ENCODE measurements at places on chromosomes 3 and 15.

DNA sequence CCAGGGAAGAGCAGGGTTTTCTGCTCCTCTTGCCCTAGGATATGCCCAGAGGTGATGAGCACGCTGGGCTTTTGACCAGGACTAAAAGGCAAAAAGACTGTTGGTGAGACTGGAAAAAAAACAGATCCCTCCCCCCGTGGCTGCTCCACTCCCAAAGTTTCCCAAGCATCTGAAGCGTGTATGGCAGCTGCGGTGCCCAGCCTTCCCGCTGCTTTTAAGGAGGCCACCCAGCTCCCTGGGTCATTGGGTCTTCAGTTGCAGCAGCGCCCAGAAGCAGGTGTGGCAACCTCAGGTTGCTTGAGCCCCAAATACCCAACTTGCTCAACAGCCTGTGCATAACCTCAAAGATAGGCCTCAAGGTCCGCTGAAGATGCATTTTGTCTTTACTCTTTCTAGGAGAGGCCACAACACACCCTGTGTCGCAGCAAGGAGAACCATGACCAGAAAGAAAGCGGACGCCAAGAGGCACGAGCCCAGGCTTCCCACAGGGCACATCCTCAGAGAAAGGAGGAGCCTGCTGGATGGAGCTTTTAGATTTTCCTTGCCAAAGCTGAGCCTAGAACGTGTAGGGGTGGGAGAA is 2.0 kb downstream of the SRGAP3 start:
- DNase-seq = no peak

- no peak for DNase-seq
Observed at GRCh38 chr3:32818229-32818969, 602 bp downstream of the TRIM71 start.

DNA sequence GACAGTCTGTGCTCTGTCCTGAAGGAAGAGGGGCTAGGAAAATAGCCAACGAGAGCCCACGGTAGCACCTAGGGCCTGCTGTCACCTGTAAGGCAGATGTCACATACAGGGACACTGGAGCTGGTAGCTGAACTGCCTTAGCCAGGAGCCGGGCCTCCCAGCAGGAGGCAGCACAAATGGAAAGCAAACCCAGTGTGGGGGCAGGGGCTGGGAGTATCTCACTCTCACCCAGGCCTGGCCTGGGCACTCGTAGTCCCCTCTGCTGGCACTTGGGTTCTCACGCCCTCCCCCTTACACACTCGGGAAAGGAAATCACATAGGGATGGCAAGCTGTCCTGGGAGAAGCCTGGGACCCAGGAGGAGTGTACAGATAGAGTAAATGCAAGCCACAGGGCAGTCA is 173.1 kb upstream of the CHRNA7 start:
- no peak for DNase-seq

DNA sequence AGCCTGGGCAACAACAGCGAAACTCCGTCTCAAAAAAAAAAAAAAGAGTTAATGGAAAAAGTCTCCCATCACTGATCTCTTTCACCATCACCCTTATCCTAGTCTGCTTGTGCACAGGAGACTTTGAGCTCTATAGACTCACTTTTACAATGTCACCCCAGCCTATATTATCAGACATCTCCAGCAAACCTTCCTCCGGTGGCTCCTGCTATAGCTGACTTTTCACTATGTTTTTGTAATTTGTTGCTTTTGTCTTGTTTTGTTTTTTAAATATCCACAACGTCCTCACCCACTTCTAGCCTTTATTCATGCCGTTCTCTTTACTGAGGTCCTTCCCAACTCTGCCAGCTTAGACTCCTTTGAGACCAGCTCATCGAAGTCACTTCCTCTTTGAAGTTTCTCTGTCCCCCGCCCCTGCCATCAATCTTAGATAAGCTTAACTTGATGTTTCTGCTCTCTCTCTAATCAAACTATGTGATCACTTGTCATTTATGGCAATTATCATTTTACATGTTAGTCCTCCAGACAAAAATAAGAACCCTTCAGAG is 82.7 kb upstream of the CHD2 start:
- DNase-seq = no peak

DNA sequence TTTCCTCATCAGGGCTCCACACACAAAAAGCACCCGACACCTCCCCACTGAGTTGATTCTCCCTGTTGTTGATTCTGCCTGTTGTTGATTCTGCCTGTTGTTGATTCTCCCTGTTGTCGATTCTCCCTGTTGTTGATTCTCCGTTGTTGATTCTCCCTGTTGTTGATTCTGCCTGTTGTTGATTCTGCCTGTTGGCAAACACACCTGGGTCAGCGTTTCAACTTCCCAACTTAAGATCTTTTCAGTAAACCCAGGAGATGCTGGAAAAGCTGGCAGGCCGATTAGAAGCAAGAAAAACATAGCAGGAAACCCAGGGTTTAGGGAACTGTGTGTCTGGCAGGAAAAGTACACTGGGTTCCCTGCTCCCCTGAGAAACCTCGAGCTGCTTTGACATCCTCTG is 47.9 kb downstream of the TNK2 start:
- no peak for DNase-seq

DNA sequence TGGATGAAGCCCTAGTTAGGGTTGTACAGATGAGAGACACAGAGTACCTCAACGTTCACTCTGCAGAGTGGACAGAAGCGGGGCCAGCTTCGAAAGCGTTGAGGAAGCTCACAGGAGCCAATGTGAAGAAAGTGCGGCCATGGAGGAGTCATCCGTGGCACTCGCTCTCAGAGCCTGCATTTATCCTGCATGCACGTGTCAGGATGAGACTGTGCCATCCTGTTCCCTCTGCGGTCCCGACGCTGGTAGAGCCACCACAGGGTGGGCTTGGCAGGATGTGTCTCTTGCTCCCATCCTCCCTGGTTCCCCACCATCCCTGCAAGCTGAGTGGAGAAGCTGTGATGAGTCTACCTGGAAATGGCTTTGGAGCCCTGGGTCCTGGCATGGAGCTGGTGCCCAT is 39.3 kb downstream of the KLHL25 start:
- DNase-seq = no peak

DNA sequence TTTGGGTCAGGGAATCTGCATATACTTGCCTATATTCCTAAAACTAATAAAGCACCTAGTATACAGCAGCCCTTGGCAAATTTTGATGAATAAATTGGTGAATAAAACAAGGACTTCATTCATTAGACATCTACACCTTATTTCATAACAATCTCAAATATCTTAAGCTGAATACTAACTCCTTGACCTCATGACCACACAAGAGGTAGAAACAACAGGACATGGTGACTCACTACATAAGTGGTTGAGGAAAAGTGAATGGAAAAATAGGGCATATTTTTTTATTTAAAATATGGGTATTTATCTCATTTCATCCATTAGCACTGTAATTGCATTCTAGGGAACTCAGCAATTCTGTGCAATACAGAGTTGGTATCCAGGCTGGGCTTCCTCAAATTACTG is 7.8 kb upstream of the STAC start:
- DNase-seq = peak; percentile 53

GRCh38 chr15:89409184-89410038 is 74.8 kb upstream of the POLG start:
- no peak for DNase-seq

DNA sequence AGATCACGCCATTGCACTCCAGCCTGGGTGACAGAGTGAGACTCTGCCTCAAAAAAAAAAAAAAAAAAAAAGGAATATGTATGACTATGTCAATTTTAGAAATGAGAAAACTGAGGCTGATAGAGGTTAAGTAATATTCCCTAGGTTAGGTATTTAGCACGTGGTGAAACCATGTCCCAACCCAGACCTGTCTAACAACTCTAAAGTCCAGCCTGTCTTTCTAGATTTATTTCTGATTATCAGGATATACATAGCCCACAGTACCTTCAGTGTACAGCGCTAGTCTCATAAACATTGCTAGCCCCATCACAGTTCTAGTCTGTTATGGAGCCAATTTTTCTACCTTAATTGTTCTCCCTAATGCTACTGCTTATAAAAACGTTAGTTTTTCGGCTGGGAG is 88.4 kb upstream of the RAP2B start:
- no peak for DNase-seq

DNA sequence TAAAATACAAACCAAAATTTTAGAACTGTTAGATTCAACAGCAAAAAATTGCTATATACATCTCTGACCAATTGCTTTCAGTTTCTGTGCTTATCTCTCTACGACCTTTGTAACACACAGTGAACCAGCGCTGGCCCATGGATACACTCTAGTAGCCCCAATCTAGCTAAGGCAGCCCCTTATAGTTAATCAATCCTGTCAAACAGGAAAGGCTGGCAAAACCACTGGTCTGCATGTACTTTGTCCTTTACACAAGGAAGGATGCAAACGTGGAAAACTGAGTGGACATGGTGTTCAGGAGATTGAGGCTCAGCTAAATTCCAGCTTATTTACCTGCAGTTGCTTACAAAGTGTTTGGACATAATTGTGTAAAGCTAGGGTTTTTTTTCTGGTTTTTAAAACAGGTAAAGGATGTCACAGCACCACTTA is 25.9 kb downstream of the ADGRG7 start:
- DNase-seq = no peak

- peak; percentile 95 for DNase-seq
Observed at GRCh38 chr15:68354923-68355322, 77.0 kb downstream of the ITGA11 start.

DNA sequence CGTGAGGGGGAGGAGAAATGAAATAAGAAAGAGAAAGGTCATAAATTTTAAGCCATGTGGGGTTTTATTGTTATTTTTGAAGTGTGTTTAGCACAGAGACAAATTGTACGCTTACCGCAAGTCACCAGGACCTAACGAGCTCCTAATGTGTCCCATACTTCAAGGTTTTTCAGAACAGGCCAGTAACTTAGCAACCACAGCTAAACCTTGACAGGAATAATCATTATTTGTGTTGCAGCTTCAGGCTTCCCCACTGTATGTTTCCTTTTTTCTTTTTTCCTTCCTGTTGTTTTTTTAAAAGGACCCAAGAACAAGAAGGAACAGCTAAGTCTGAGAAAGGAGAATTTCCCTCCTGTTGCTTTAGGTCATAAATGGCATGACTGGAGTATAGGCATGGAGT is 160.8 kb downstream of the TUSC7 start:
- DNase-seq = no peak

DNA sequence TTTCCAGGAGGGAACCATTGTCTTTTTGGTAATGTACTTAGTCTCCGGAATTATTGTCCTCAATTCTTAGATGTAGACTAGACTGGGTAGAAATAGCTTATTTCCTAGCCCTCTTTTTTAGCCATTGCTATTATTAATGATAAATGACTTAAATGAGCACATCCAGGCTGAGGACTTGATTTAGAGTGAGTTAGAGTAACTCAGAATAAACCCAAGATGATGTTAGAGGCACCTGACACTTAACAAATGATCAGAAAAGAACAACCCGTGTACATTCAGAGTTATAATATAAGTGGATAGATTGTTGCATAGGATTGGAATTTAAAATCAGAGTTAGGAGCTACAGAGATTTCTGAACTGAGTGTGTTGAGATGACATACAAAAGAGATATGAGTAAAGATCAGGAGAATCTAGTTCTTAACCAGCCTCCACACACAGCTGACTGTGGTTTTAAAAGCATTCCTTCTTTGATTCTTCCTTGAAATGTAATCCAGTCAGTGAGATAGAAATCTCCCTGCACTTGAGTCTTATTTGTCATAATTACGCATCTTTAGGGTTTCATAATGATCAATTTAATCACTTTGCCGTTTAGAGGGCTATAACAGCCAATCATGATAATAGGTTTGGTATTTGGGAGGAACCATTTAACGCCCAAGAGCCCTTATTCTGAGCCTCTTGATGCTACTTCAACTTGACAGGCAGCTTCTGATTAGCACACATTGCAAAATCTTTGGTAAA is 366.5 kb downstream of the GAP43 start:
- peak; percentile 85 for DNase-seq

DNA sequence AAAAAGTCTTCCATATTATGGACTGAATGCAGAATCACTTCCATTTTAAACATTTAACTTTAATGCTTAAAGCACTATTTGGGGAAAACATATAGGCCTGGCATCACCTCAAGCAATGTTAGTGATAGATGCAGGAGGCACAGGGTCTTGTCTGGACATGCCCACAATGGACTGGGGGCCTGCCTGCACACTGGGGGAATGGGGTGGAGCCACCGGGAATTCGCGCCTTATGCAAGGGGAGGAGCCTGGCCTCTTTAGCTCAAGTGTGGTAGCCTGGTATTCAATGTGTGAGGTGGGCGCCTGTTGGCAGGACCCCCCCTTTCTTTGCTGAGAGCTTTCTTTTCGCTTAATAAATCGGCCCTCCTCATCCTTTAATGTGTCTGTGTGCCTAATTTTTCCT is 29.9 kb downstream of the ACKR4 start:
- DNase-seq = no peak

DNA sequence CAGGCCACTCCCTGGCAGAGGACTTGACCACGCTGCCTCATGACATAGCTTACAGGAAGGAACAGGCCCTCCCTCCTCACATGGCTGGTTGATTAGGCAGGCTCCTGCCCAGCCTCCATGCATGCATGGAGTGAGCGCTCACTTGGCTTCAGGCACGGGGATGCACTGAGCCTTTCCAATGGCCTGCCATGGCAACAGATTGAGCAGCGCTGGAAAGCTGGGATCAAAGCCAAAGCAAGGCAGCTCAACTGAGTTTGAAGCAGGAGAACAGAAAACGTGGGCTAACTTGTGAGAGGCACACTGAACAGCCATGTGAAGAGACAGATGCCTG is 5.9 kb upstream of the GRAMD2A start:
- DNase-seq = peak; percentile 94
